ENCODE measurements at places on chromosomes 5 and 9.

DNA sequence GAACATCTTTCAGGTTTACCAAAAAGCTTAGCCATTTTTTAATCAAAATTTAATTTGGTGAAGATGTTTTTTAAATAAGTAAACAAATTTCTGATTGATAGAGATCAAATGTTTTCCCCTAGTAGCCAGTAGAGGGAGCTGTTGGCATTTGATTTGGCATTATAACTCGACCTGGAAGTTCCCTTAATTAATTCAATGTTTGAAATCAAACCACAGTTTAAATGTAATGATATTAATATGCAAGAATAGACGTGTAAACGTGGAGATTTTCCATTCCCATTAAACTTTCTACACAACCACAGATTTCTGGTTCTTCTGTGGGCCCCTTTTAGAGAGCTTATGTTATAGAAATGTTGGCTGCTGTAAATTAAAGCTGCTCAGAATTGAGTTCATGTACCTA, 148.1 kb upstream of the MPDZ start:
- peak; percentile 35 for DNase-seq

DNA sequence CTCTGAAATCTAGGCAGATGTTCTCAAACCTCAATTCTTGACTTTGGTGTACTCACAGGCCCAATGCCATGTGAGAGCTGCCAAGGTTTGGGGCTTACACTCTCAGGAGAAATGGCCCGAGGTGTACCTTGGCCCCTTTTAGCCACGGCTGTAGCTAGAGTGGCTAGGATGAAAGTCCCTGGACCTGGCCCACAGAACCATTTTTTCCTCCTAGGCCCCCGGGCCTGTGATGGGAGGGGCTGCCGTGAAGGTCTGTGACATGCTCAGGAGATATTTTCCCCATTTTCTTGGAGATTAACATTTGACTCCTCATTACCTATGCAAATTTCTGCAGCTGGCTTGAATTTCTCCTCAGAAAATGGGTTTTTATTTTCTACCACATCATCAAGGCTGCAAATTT, 1296.5 kb downstream of the MAT2B start:
- no peak for DNase-seq

DNA sequence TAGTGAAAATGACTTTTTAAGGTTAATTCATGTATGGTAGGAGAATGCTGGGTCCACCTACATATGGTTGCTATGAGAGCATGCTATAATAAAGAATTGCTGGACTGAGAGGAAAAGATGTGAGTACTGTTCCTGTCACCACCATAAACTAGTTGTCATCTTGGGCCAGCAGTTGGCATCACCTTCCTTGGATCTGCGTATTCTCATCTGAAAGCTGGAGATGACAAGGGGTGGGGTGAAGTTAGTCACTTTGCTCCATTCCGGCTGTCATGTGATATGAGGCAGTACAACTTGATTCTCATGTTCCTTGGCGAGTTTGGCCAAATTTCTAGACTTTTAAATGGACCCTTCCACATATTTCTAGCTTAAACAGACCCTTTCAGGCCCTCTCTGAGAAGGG, 33.3 kb downstream of the PIP5K1B start:
- no peak for DNase-seq

GRCh38 chr5:22985446-22985845, 132.3 kb upstream of the CDH12 start:
- no peak for DNase-seq

DNA sequence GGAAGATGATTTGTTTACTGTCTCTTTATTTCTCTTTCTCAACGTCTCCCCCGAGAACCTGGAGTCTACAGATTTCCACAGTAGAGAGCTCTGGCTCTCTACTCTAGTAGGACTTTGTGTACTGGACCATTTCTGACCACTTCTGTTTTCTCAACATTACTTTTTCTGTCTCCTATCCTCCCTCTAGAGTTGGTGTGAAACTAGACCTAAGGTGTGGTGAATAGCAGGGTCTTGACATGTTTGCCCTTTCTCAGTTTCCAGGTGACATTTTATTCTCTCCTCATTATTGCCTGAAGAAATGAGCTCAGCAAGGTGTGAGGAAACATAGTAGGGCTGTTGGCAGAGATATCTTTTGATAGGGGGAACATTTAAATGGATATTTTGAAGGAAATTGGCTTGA, 62.1 kb upstream of the IL6ST start:
- no peak for DNase-seq

Measured in iPS-NIHi11 (cell line).